ENCODE measurements at places on chromosomes 2 and 18.

GRCh38 chr2:68320118-68320641 is 431 bp upstream of the CNRIP1 start:
- DNase-seq, result no peak

DNA sequence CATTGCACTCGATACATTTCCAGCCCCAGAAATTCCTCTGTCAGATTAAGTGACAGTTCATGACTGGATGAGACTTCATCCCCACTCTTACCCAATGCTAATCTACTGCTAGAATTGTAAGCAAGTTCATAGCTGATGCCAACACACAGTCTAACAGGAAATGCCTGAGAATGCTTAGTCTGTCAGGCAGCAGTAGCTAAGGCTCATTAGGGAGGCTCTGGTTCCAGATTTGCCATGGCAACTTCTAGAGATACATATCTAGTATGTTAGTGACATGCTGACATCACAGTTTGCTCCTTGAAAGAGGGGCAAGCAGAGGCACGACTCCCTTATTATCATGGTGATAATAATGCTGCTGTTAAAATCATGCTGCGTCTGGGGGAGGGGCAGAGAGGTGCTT is 198.4 kb downstream of the RBM43 start:
- DNase-seq, result no peak

GRCh38 chr2:191894681-191895147 is 47.8 kb upstream of the CAVIN2 start:
- no peak for DNase-seq

DNA sequence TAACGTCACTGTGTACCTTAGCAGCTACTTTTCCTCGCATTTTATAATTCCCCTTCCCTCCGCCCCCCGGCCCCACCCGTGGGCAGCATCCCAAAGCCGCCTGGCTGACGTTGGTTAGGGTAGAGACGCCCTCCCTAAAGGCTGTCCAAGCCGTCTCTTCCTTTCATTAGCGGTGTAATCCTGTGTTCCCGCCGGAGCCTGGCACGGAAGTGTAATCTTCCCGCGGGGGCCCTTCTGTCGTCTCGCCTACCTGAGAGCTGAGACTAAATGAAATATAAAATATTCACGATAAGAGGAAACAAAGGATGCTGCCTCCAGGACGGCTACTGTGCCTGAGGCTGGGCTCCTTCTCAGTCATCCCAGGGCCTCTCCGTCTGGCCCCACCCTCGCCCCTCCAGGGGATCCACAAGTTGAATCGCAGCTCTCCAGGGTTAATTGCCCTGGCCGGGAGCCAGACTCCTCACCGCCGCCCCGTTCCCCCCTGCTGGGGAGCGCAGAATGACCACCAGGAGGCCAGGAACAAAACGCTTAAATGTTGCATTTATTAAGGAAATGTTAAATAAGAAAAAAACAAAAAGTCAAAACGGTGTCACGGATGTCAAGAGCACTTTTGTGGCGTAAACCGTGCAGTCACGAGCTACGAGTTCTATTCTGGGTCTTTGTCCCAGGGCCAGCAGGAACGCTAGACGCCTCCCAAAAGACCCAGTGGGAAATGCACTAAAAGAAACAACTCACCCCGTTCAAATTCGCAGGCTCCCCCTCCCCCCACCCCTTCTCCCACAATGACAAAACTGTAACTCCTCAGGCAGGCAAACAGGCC is 1.5 kb downstream of the RPRM start:
- DNase-seq, result no peak

DNA sequence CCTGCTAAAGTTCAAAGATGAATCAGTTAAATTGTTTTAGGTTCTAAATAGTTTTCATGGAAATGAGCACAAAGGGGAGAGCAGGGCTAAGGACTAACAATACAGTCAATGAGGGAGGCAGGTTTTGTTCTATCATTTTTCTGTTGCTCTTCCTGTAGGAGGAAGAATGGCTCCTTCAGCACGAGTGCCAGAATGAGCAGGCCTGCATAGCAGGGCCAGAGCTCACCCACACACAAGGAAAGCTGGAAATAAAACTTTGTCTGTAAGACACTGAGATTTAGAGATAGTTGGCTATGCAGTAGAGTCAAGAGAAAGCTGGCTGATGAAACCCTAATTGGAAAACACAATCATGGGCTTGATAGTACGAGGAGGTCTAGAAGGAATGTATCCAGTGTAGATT is 313.3 kb downstream of the MBD2 start:
- no peak for DNase-seq

DNA sequence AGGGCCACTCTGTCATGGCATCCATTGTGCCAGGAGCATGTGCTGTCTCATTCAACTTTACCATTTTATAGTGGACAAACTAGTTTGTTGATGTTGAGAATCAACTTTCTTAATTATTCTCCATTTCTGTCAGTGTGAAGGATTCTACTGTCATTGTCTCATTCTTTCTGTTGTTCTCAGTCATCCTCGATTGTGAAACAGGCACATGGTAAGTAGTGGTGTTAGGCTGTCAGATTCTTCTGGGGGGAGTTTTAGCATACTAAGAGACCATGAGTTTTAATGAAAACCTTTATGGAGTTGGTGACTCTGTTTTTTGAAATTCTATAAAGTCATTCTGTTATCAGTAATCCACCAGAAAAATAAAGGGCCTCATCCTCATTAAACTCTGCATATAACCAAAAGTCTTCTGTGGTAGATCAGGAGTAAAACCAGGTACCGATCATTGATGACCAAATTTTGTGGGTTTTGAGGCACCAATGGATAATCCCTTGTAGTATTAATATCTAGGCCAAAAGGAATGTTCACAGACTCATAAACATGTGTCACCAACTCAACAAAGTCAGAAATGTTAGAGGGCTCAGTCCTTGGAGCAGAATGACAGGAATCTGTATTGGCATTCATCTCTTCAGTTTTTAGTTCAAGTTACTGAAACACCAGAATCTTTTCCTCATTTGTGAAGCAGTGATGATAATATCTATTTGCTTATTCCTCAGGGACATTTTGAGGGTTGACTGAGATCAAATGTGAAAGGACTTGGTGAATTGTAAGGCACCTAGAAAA is 73.2 kb downstream of the CERS6 start:
- no peak for DNase-seq

DNA sequence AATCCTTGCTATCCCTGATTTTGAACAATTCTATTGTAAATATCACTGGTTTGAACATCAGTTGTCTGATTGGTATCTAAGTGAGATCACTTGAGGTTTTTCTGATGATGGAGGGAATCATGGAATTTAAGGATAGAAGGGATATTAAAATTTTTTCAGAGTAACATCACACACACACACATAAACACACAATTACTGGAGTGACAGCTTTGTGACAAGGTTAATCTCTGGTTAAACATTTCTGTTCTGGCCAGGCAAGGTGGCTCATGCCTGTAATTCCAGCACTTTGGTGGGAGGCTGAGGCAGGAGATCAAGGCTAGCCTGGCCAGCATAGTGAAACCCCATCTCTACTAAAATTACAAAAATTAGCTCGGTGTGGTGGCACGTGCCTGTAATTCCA is 85.3 kb downstream of the SOCS6 start:
- DNase-seq, result no peak

GRCh38 chr18:78721238-78721875 is 258.3 kb upstream of the SALL3 start:
- no peak for DNase-seq

GRCh38 chr2:54483426-54483825 is 27.3 kb downstream of the SPTBN1 start:
- no peak for DNase-seq

DNA sequence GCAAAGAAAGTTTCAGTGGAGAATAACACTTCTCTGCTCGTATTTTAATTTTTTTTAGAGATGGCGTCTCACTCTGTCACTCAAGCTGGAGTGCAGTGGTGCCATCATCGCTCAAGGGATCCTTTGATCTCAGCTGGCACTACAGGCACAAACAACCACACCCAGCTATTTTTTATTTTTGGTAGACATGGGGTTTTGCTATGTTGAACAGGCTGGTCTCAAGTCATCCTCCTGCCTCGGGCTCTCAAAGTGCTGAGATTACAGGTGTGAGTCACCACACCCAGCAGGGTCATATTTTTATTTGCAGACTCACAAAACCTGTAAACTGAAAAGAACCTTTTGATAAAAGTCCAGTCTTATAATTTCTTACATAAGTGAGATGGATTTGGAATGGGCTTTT is 2.6 kb downstream of the TRAK2 start:
- peak; percentile 34 for DNase-seq

- no peak for DNase-seq
Observed at GRCh38 chr2:177543007-177543760, 150.6 kb downstream of the AGPS start.

DNA sequence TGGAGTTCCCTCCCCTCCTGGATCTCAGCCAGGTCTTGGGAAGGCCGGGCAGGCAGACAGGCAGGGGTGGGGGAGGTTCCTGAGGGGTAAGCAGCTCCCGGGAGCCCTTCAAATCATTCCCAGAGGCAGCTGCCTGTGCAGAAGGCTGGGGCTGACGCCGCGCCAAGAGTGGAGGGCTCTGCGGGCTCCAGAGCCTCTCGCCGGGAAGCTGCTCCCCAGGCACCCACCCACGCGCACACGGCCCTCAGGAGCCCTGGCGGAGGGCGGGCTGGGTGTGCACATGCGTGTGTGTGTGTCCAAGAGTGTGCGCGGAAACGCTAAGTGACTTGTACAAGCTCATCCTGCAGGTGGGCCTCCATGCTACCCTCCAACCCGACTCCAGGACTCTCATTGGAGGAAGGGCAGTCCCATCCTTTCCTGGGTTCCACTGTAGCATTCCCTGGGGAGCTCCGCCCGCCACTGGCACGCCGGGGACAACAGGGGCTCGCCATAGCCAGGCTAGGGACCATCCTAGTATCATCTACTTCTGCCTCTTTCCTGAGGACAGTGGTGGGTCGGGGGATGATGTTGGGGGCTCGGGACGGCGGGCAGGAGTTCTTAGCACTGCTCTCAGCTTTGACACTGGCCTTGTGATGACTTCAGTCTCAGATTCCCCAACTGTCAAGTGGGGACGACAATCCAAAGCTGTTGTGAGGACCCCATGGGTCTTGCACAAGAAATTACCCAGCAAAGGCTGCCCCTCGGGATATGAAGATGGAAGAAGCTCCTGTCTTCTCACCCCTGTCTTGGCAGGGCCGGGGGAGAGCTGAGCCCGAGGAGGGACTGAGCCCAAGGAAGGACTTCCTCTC is 50.3 kb downstream of the INHBB start:
- DNase-seq, result no peak

DNA sequence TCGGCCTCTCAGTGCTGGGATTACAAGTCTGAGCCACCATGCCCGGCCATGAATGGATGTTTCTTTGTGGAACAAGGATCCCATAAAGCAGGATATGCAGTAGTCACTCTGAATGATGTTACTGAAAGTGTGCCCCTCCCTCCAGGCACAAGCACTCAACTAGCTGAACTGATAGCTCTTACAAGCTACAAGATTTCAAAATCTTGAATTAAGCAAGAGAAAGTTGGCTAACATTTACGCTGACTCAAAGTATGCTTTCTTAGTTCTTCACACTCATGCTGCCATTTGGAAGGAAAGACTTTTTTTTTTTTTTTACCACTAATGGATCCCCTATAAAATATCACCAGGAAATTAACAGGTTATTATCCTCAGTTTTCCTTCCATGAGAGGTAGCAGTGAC is 549.0 kb upstream of the PKDCC start:
- no peak for DNase-seq

GRCh38 chr2:50449306-50449705 is 582.6 kb downstream of the NRXN1 start:
- no peak for DNase-seq

- DNase-seq, result no peak
Observed at GRCh38 chr2:168583064-168583709, 127.1 kb downstream of the CERS6 start.

DNA sequence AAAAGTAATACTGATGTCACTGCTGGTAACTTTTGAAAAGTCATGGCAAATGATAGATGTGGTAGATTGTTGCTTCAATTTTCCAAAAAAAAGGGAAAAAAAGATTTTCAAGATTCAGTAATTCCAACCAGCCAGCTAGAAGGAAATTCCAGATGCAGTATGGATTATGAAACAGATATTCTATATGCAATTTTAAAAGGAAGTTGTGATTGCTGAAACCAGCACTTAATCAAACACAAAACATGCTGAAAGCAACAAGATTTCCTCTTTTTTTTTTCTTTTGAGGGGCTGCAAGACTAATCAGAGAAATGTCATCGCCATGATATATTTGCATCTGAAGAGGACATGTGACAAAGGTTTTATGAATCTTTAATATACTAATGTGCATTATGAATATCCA is 5.1 kb upstream of the HNMT start:
- no peak for DNase-seq

DNA sequence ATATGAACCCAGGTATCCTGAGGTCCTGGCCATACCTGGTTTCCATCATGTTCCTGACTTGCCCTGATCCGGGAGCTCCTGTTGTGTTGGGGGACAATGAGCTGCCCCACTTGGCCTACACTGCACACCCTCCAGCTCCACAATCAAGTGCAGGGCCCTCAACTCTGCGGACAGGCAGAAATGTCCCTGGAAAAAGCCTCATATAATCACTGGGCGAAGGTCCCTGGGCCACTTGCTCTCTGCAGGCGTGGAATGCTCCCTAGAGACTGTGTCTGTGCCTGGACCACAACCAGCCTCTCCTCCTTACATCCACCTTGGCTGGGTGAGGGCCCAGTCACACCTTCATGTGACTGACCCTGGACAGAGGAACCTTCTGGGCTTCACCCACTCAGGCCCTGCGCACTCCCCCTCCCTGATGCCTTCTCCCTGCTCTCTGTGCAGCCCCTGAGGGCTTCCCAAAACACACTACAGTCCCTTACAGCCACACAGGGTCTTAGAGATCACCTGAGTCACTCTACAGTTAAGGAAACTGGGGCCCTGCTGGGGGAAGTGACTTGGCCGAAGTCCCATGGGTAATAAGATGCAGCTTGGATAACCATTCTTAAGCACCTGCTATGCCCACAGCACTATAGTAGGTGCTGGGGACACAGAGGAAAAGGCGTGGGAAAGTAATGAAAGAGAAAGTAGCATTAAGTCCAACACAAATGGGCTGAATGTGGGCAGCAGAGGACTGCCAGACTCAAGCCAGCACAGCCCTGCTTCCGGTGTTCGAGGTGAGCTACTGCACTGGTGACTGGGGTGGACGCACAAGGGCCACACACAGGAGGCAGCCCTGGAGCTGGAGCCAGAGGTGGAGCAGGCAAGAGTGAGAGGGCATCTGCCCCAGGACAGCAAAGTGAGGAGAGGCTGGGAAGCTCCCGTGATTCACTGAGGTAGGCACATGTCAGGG is 9.8 kb downstream of the BOLA3 start:
- no peak for DNase-seq

DNA sequence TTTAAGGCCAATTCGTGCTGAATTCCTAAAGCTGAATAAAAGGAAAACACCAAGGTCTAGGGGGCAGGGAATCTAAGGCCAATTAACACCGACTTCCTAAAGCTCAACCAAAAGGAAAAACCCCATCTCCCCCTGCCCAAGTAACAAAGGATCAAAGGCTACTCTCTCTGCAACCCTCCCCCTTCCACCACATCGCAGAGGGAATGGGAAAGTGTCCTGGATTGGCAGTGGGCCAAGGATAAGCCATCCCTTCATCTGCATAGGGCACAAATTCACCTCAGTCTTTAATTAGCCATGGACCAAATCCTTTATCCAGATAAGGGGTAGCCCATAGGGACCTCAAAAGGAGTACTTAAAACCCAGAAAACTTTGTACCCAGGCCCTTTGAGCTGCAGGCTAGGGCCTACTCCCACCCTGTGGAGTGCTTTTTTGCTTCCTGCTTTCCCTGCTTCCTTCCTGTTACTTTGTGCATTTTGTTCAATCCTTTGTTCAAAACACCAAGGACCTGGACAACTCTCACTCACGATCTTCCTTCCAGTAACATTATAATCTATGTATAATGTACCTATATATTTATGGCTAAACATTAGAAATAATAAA is 2119.8 kb upstream of the CELF4 start:
- DNase-seq, result no peak

GRCh38 chr2:21591926-21592325 is 468.2 kb downstream of the TDRD15 start:
- DNase-seq, result no peak

All from activated effector memory CD4-positive, alpha-beta T cell treated with Interleukin-2 at 50 U/mL for 16 hours (primary cell).